ENCODE measurements at places on chromosomes 6 and 20.

- no peak for DNase-seq
Measured at GRCh38 chr20:45920462-45921336, 8.7 kb upstream of the PLTP start.

- DNase-seq = no peak
Measured at GRCh38 chr20:20369250-20370093, 1.6 kb downstream of the INSM1 start.

DNA sequence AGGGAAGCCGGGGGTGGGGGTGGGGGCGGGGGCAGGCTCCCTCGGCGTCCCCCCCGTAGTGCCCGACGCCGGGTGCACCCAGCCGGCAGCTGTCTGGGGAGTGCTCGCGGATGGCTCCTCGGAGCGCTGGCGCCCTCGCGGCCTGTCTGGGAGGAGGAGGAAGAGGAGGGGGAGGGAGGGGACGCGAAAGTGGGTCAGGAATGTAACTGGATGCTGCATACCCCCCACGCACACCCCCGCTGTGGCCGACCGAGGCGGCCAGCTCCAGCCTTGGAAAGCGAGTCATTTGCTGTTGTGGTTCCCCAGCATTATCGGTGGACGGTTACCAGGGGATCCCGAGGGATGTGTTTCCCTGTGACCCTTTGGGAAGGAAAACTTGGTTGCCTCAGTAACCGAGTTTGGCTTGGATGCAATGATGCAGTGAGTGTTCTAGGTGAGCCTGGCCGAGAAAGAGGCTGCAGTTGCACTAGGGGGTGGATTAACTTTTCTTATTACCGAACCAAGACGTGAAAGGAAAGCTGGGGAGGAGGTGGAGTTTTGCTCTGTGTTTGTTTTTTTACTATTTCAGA, 55.2 kb upstream of the RREB1 start:
- DNase-seq = no peak

DNA sequence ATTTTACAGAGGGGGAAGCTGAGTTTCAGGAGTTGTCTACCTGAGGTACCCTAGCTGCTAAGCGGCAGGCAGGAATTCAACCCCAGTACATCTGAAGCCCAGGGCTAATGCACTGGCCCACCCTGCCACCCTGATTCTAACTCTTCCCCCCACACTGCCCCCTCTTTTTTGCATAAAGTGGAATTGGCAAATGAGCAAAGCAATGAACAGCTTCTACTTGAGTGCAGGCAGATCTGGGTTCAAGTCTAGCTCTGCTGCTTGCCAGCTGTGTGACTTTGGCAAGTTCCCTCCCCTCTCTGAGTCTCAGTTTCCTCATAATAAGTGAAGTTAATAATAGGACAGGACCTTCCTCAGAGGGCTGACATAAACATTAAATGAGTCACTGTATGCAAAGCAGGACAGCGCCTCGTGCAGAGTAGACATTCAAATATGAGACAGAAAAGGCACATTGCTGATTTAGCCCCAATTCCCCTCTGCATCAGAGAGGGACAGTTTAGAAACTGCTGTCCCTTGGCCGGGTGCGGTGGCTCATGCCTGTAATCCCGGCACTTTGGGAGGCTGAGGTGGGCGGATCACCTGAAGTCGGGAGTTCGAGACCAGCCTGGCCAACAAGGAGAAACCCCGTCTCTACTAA, 4.7 kb downstream of the ADA start:
- DNase-seq = peak; percentile 37

DNA sequence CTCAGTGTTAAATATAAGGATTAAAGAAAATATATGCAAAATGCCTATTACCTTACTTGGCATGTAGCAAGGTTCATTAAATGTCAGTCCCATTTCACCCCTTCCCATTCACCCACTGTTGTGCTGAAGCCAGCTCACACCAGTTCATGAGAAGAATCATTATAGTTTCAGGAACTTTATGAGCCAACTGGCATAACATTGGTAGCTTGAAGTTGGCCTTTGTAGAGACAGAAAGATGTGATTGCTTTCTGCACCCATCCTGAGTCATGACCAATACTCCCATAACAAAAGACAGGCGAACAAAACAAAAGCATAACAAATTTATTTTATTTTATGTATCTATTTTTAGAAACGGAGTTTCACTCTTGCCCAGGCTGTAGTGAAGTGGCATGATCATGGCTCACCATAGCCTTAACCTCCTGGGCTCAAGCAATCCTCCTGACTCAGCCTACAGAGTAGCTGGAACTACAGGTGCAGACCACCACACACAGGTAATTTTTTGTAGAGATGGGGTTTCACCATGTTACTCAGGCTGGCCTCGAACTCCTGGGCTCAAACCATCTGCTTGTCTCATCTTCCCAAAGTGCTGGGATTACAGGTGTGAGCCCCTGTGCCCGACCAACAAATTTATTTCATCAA, 17.6 kb upstream of the IER3 start:
- DNase-seq = no peak

DNA sequence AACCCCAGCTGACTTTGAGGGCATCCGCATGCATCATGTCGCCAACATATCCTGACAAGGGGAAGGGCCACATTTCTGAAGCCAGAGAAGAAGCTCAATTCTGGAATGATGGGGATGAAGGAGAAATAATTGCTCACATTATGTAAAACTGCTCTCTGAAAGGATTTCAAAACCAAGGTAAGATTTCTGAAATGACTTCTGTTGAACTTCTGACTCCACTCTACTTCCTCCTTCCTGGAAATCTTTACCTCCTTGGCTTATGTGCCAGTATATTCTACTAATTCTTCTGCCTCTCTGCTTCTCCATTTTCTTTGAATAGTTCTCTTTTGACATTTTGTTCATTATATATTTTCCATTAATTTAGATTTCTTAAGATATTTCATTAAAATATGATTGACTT, 31.9 kb downstream of the HLA-DPB1 start:
- no peak for DNase-seq

GRCh38 chr6:169839898-169840631, 88.6 kb downstream of the ERMARD start:
- no peak for DNase-seq

DNA sequence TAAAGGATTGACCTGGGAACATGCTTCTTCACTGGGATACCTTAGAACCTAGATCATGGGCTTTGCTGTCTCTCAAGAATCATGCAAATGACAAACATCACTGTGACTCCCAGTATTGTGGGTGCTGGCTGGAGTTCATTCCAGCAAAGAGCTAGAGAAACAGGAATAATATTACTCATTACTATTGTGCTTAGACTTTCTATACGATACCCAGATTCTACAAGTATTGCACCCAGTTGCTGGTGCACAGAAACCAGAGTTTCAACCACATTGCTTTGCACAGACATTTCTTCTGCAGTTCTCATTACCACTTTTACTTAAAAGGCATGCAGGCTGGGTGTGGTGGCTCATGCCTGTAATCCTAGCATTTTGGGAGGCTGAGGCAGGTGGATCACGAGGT, 220.4 kb upstream of the ZNF217 start:
- no peak for DNase-seq

DNA sequence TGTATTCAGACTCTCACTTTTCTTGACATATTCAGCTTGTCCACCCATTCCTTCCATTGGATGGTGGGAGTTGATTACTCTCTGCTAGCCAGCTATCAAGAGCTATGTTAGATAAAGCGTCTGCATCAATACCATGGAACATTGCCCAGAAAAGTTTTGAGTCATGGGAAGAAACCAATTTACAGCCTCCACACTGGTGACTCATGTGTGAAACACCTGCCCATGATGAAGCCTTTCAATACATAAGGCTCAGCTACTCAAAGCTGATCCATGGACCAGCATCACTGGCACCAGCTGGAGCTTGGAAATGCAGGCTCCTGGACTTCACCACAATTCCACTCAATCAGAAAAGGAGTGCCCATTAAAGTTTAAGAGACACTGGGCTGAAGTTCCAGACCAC, 16.1 kb downstream of the PLA2G7 start:
- DNase-seq = no peak

DNA sequence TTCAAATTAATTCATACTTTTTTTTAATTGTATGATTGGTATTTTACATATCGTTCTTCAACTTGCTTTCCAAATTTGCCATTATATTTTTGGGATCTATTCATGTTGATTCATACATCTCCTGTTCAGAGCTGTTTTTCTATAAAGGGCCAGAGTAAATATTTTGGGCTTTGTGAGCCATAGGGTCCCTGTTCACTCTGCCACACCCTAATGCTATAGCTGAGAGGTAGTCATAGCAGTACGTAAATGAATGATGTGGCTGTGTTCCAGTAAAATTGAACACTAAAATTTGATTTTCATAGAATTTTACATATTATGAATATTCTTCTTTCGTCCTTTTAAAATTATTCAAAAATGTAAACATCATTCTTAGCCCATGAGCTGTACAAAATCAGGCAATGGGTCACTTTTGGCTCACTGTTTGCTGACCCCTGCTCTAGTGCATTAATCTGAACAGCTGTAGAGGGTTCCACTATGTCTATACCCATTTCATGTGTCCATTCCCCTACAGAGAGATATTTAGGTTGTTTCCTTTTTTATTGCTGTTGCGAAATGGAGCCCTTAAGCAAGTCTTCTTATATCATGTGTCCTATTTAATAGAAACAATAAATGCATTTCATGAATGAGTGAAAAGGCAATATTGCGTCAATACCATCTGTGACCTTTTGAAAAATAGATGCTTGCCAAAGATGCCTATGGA, 136.4 kb upstream of the SALL4 start:
- no peak for DNase-seq

GRCh38 chr6:130026859-130027258, 8.5 kb downstream of the L3MBTL3 start:
- DNase-seq = peak; percentile 30

- DNase-seq = no peak
Measured at GRCh38 chr20:1867495-1868260, 27.5 kb upstream of the SIRPA start.

- DNase-seq = no peak
Measured at GRCh38 chr20:59650418-59650817, 46.1 kb downstream of the PHACTR3 start.

- DNase-seq = peak; percentile 30
Measured at GRCh38 chr6:132750455-132751248, 7.1 kb downstream of the VNN2 start.

DNA sequence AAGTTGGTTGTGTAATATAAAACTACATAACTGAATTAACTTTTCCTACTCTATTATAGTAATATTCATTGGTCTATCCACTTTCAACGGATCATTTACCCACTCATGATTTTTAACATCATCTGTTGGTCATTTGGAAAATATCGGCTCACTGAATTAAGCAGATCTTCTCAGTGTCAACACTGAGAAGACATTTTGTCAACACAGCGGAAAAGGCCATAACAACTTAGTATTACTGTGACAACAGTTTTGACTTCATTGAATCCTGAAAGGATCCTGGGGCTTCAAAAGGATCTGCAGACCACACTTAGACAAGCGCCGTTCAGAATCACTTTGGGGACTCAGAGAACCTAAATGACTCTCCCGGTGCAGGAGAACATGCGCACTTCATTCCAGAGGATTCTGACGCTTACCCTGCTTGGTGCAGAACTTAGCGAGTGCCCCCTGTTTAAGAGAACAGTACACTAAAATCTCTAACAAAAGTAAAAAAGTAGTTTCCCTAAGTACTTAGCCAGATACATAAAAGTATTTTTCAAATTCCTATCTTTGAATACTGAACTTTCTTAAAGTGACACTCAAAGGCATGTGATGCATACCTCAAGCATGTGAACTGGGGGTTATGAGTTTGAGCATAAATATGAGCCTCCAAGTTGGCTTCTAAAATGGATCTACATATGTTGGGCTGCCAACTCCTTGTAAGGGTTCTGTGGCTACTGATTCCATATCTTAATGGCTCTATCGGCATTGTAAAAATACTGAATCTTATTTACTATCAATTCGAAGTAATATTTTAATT, 4.0 kb downstream of the ZBTB2 start:
- no peak for DNase-seq

DNA sequence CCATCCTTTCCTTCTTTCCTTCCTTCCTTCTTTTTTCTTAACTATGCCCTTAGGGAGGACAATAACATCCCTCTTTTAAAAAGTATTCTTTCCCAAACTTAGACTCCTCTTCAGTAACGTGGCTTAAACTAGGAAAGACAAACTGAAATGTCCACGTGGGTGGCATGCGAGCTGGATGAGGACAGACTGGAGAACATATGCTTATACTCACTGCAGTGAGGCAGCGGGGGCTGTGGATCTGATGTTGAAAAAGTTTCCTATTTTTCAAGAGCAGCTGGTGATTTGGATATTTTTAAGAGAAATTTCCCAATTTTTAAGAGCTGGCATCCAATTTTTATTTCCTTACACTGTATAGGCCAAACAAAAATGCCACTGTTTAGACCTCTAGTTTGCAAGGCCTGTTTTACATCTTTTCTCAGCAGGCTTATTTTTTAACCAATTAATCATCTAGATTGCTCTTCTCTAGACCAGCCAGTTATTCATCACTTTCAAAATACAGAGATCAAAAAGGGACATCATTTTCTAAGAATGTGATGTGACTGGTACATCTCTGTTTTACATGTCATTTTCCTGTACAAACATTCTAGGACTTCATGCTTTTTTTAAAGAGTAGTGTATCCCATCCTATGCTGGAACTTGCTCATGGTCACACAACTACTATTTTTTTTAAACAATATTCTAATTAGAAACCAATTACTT, 226.5 kb downstream of the BTBD9 start:
- DNase-seq = peak; percentile 6

DNA sequence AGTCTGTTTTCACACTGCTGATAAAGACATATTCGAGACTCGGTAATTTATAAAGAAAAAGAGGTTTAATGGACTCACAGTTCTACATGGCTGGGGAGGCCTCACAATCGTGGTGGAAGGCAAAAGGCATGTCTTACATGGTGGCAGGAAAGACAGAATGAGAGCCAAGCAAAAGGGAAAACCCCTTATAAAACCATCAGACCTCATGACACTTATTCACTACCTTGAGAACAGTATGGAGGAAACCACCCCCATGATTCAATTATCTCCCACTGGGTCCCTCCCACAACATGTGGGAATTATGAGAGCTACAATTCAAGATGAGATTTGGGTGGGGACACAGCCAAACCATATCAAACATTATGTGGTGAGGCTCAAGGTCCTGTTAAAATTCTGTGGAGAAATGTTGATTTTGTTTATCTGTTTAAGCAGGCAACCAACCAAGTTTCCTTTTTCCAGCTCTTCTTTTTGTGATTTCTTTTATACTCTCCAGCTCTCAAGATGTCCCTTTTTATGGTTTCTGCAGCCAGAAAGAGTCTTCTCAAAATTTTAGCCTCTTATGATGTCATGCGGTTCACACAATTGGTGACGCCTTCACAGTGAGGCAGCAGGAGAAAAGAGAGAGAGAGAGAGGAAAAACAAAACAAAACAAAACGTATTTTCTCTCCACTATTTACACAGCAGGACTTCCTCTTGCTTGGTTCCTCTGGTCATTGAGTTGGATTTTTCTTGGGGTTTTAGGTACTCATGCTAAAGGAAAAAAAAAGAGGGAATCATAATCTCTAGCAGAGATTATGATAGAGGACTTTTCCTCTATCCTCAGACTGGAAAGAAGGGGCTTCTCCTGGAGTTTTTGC, 18.0 kb downstream of the AIG1 start:
- no peak for DNase-seq

All from activated CD4-positive, alpha-beta T cell treated with anti-CD3 and anti-CD28 coated beads, Interleukin-2, Interleukin-4, amounts not matched to agents 100 ng/mL and 50 ng/mL, durations not matched to agents 16 hours and 8 hours (primary cell).